Caco-2 (cell line): ENCODE measurements at places on chromosomes 3 and 15. TPM values are rescaled to one million over a fixed set of nuclear protein-coding genes. Genes with fewer than 3 reads are reported as not detected.

DNA sequence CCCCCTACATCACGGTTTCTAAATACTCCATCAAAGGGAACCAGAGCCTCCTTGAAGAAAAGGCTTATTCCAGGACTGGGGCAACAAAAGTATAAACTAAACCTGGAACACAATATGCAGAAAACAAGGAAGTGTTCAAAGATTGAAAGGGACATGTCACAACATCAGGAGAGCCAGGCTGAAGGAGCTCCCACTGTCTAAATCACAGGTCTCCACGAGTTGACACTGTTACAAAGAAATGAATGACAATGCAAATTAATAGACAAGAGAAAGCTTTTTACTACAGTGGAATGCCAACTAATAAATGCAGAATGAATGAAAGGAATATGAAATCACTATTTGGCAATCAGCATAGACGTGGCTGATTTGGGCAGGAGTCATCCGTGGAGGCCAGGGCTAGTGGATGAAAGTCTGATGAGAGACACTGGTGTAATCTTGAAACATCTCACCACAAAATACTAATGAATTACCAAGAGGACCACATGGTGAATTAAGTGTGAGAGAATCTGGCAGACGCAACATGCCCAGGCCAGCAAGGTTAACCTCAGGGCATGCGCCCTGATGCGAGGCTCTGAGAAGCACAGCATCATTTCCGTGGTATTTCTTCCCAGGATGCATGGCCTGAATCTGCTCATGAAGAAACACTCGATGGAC lies 123.8 kb upstream of the TJP1 start:
- DNase-seq: no peak
- no peak overlapping the region for H3K4me3 ChIP-seq
- H3K27ac ChIP-seq: no peak overlapping the region

GRCh38 chr3:35919160-35919559 lies 279.8 kb downstream of the ARPP21 start:
- H3K4me3 ChIP-seq: no peak overlapping the region
- no peak overlapping the region for H3K27ac ChIP-seq
- H3K27me3 ChIP-seq: no peaks in the 10 kb centered on the region
- no peak for DNase-seq

DNA sequence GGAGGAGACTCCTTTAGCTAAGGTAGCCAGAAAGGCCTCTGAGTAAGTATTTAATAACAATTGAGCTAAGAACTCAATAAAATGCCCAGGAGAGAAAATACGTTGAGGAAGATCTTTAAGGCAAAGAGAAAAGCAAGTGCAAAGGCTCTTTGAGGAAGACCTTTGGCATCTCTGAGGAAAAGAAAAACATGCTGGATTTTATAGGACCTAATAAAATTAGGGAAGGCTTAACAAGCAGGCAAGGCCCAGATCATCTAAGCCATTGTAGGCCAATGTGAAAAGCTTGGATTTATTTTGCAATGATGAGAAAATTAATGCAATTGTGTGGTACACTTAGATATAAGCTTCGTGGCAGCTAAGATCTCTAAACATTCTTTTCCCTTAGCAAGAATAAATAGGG lies 75.7 kb downstream of the P3H2 start:
- no peak overlapping the region for H3K4me3 ChIP-seq
- H3K27ac ChIP-seq: no peak overlapping the region
- DNase-seq: no peak
- no peaks in the 10 kb centered on the region for H3K36me3 ChIP-seq
- no peaks in the 10 kb centered on the region for H3K27me3 ChIP-seq
- H3K4me1 ChIP-seq: no peaks in the 10 kb centered on the region

- no peak for DNase-seq
- peaks cover 17% of the 10 kb centered on the region for H3K4me1 ChIP-seq
- no peak overlapping the region for H3K27ac ChIP-seq
- H3K36me3 ChIP-seq: peaks cover 2% of the 10 kb centered on the region; the same call in 1 of the 2 replicates
- no peak overlapping the region for H3K4me3 ChIP-seq
Measured at GRCh38 chr3:47614788-47615187, 36.1 kb upstream of the CSPG5 start.

DNA sequence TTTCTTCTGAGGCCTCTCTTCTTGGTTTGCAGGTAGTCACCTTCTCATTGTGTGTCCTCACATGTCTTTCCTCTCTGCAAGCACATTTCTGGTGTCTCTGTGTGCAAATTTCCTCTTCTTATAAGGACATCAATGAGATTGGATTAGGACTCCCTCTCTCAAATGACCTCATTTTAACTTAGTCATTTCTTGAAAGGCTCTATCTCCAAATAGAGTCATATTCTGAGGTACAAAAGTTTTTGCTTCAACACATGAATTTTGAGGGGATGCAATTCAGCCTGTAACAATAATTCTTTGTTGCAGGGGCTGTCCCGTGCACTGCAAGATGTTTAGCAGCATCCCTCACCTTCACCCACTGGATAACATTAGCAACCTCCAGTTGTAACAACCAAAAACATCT lies 115.0 kb upstream of the DCBLD2 start:
- H3K27ac ChIP-seq: no peak overlapping the region
- H3K27me3 ChIP-seq: no peaks in the 10 kb centered on the region
- H3K4me3 ChIP-seq: no peak overlapping the region
- no peaks in the 10 kb centered on the region for H3K4me1 ChIP-seq
- no peaks in the 10 kb centered on the region for H3K36me3 ChIP-seq

GRCh38 chr3:172696357-172696756 lies 14.5 kb downstream of the NCEH1 start:
- no peak overlapping the region for H3K4me3 ChIP-seq
- no peaks in the 10 kb centered on the region for H3K36me3 ChIP-seq
- no peak overlapping the region for H3K27ac ChIP-seq
- H3K4me1 ChIP-seq: peaks cover 27% of the 10 kb centered on the region
- no peak for DNase-seq

GRCh38 chr15:84876269-84876668 lies 8.2 kb upstream of the SLC28A1 start:
- no peak overlapping the region for H3K4me3 ChIP-seq
- no peaks in the 10 kb centered on the region for H3K27me3 ChIP-seq
- no peak overlapping the region for H3K27ac ChIP-seq
- no peaks in the 10 kb centered on the region for H3K36me3 ChIP-seq
- DNase-seq: no peak

DNA sequence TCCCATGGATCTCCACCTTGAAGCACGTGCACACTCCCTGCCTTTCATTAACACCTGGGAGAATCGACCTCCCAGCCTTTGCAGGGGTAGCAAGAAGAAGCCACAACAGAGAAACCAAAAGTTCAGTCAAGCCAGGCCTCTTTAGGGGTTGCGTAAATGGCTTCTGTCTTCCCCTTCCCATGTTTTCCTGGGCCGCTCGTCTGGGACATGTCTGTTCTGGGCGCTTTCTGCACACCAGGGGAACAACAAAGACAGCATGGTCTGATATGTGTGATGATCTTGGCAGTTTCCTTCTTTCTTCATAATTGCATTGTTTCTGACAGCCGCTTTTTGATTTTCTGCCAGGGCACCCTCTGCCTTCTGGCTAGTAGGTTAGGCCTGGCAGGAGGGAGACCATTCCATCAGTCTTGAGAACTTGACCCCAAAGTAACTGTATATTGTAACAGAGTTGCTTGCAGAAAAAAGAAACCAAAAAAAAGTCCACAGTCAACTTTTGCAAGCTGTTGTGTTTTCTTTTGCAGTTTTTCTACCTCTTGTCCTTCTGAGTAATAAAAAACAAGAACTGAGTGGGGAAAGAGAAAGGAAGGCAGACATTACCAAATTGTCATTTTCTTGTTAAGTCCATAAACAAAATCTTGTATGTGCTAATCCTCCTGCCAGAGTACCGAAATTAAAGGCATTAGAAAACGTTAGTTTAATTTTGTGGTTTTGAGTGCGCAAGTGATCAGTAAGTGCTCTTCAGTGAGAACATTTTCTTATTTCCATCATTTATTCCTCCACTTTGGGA lies 56.0 kb upstream of the FURIN start:
- DNase-seq: no peak
- no peaks in the 10 kb centered on the region; the same call in 1 of the 2 replicates for H3K36me3 ChIP-seq
- no peaks in the 10 kb centered on the region for H3K27me3 ChIP-seq
- H3K4me1 ChIP-seq: no peaks in the 10 kb centered on the region
- no peak overlapping the region for H3K4me3 ChIP-seq
- no peak overlapping the region for H3K27ac ChIP-seq

- H3K27ac ChIP-seq: no peak overlapping the region
- no peaks in the 10 kb centered on the region; the same call in 1 of the 2 replicates for H3K27me3 ChIP-seq
- no peak overlapping the region for H3K4me3 ChIP-seq
- no peak for DNase-seq
- H3K4me1 ChIP-seq: no peaks in the 10 kb centered on the region
Measured at GRCh38 chr3:127200086-127200691, 7.3 kb downstream of the PRR23E start.

GTF2A2 gene
- 147 and 153 TPM in 2 replicates for total RNA-seq

ESYT3 gene
- total RNA-seq: 5.7 and 7.6 TPM in 2 replicates

CD200 gene
- total RNA-seq: 0.45 and 0.51 TPM in 2 replicates

CTXN2 gene
- not detected in 2 replicates for total RNA-seq

CD86 gene
- not detected in 2 replicates for total RNA-seq

ADCY5 gene
- total RNA-seq: 0.44 and 0.91 TPM in 2 replicates

TMC3 gene
- total RNA-seq: not detected in 2 replicates

STRIT1 gene
- total RNA-seq: not detected in 2 replicates

SCG5 gene
- 0.84 and 1.5 TPM in 2 replicates for total RNA-seq
